Activated CD4-positive, alpha-beta T cell treated with anti-CD3 and anti-CD28 coated beads, Interleukin-2, amount 50 U/mL, for 24 hours (primary cell): ENCODE measurements at places on chromosomes 1 and 21.

DNA sequence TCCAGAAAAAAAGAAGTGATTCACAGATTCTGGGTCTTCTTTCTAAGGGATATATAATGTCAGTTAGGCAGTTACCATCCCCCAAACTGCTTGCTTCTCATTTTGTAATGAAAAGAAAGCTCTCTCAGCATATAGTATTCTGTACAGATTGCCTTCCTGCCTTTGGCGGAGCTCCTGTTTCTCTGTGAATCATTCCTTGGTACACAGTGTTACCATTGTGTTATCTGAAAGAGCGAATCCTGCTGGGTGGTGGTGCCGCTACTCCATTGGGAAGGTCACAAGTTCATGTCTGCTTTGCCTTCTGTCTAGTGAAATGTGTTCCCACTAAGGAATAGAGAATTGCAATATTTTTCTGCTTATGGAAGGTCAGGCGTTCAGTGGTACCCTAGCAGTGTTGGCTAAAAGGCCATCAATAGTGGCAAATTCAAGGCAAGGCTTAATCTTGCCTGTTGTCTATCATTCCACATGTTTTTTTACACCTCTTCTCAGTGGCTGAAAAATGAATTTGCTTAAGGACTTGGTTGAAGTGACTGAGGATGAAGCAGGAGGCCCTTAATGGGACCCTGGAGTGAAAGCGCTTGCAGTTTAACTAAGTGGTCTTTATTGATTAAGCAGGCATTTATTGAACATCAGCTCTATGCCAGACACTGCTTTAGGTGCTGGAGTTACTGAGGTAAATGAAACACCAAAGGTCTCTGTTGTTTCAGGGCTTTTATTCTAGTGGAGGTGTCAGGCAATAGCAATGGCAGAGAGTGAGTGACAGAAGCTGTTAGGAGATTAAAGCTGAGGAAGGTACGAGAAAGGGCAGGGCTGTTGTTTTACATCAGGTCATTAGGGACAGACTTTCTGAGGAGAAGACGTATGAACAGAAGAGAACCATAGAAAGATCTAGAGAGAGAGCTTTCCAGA, 186.7 kb downstream of the PDE4B start:
- DNase-seq = no peak

GRCh38 chr1:51242546-51242945, 6.5 kb downstream of the RNF11 start:
- DNase-seq = no peak

- peak; percentile 45 for DNase-seq
Measured at GRCh38 chr1:172658871-172659453, at the start of gene FASLG. Gene FASLG (plus strand): TSS chr1:172659103. CDS start chr1:172659202, 99 bp downstream.

GRCh38 chr1:233114159-233114558, 163.7 kb downstream of the NTPCR start:
- no peak for DNase-seq

DNA sequence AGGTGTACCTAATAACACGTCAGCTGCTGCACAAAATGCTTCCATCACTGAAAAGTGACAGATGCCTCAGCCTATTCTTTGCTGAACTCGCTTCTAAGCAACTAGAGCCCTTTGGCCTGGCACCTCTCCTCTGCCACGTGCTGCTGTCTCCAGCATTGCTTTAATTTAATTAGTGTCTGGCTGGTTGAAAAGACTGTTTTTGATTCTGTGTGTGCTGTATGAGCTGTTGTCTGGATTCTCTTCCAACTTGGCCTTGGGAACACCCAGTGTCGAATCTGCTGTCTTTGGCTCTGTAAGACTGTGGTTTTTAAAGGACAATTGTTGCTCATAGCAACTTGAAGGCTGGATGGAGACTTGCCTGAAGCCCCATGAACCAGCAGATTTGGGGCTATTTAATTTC, 109.5 kb downstream of the PSMG1 start:
- DNase-seq = no peak

DNA sequence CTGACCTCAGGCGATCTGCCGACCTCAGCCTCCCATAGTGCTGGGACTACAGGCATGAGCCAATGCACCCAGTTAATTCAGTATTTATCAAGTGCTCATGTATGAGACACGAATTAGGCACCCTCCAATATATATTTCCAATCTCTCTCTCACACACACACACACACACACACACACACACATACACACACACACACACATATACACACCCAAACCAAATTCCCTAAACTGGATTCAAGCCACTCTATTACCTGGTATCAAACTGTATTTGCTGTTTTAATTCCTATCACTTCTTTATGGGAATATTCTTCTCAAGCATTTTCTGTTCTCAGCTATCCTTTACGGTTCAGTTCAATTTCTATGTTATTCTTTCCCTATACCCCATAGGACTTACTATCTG, 8.5 kb downstream of the ZNF644 start:
- no peak for DNase-seq

DNA sequence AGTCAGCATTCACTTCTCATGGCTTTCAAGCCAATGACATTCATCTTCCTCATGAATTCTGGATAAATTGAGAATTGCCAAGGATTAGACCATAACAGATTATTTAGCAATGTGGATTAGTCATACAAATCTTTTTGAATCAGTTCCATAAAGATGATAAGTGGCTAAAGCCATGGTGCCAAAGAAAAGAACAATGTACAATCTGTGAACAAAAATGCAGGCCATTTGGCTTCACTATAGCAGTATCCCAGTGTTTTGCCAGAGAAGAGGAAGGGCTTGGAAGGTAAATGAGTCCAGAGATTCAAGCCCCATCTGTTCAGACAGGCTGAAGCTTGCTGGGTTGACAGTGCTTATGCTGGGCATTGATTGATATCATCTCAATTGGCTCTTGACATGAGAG, 376.4 kb upstream of the LRRC7 start:
- DNase-seq = no peak

DNA sequence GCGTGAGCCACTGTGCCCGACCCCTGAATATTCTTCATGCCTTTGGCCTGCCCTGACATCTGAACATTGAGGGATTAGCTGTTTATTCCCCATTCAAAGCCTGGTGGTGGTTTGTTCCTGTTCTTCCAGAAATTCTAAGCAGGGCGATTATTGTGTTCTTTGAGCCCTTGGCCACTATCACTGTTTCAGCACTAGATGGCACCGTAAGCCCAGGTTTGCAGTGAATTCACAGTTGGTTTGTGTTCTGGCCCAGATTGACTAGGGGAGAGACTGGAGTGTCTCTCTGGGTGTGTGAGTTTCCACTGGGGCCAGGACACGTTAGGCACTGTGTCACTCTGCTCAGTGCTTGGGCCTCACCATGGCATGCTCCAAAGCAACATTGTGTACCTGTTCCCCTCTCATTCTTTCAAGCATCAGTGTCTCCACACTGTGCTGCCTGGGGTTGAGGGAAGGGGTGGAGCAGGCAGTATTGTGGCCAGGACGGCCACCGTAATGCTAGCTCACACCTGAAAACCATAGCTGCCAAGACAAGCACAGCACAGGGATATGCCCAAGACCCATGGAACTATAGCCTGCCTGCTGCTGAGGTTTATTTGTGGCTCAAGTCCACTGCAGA, 52.7 kb downstream of the PKN2 start:
- DNase-seq = no peak

GRCh38 chr1:53640701-53641075, 98.3 kb downstream of the GLIS1 start:
- DNase-seq = no peak
